ENCODE measurements at places on chromosomes 11 and 22.

- no peaks in the 10 kb centered on the region for H3K27me3 ChIP-seq
- peaks cover 20% of the 10 kb centered on the region for H3K36me3 ChIP-seq
- H3K4me1 ChIP-seq: peaks cover 9% of the 10 kb centered on the region
- no peak overlapping the region for H3K4me3 ChIP-seq
- DNase-seq: no peak
Observed at GRCh38 chr22:17726928-17727897, 47.1 kb downstream of the BID start.

DNA sequence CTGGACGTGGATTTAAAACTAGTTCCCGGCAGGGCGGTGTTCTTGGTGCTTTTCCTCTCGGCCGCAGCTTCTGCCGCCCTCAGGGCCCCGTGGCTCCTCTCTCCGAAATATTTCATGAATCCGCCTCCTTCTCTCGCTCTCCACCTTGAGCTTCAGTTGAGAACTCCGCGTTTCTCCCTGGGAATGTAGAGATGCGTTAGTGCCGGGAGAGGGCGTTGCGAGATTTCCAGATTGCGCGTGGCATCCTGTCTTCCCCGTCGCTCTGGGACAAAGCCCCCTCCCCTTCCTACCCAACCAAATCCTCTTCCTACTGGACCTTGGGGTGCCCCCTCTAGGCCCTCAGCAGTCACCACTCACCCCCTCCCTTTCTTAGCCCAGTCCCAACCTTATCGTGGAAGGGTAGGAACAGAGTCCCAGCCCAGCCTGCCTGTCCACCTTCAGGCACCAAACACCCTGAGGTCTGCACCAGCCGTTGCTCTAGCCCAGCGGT is 15.5 kb upstream of the RAC2 start:
- H3K4me3 ChIP-seq: peak overlapping the region; percentile 51
- H3K4me1 ChIP-seq: peaks cover 45% of the 10 kb centered on the region
- peaks cover 7% of the 10 kb centered on the region for H3K27me3 ChIP-seq
- H3K36me3 ChIP-seq: no peaks in the 10 kb centered on the region

GRCh38 chr11:114398303-114398920 is 1.9 kb downstream of the C11orf71 start:
- H3K27me3 ChIP-seq: no peaks in the 10 kb centered on the region
- peaks cover 22% of the 10 kb centered on the region for H3K36me3 ChIP-seq
- peaks cover 32% of the 10 kb centered on the region for H3K4me1 ChIP-seq
- peak overlapping the region; percentile 88 for H3K4me3 ChIP-seq

DNA sequence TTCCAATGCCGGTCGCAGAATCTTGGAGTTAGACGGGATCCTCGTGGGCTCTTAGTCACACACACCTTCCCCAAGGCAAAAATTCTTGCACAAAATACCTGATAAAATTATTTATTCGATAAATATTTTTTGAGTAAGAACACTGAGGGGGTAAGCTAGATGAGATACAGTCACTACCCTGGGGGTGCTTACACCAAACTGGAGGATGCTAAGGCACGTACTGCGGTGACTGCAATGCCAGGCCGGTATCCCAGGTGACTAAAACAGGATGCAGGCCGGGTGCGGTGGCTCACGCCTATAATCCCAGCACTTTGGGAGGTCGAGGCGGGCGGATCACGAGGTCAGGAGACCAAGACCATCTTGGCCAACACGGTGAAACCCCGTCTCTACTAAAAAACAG is 1.7 kb upstream of the MRTFA start:
- H3K27ac ChIP-seq: peak overlapping the region; percentile 56
- no peaks in the 10 kb centered on the region for H3K27me3 ChIP-seq
- DNase-seq: no peak
- no peaks in the 10 kb centered on the region for H3K36me3 ChIP-seq
- H3K4me3 ChIP-seq: no peak overlapping the region

DNA sequence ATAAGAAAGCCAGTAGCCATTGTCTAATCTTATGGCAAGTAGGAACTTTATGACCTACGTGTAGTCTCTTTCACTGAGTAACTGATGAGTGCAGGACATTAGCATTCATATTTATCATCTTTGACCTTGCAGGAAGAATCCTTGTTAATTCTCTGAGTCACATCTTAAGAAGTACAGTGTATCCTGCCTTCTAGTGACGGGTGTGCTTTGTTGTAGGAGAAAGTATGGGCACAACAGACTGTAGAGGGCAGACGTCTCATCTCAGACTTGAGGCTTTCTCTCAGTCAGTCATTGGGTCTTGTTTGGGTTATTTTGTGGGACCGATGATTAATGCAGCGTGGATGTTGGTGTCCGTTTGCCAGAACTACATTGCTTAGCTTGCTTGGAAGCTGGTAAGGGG is 6.8 kb downstream of the RNF214 start:
- no peak overlapping the region for H3K4me3 ChIP-seq
- no peak overlapping the region for H3K27ac ChIP-seq
- no peaks in the 10 kb centered on the region for H3K27me3 ChIP-seq

GRCh38 chr11:2265396-2265795 is 5.0 kb downstream of the ASCL2 start:
- peak overlapping the region; percentile 74 for H3K4me3 ChIP-seq
- peaks cover 10% of the 10 kb centered on the region for H3K27me3 ChIP-seq
- H3K36me3 ChIP-seq: no peaks in the 10 kb centered on the region
- peak overlapping the region; percentile 88 for H3K27ac ChIP-seq
- H3K4me1 ChIP-seq: peaks cover 19% of the 10 kb centered on the region
